ENCODE measurements at places on chromosomes 6 and 20.
A peak's percentile ranks its signal among the peaks of the same experiment; 100 is the strongest.

DNA sequence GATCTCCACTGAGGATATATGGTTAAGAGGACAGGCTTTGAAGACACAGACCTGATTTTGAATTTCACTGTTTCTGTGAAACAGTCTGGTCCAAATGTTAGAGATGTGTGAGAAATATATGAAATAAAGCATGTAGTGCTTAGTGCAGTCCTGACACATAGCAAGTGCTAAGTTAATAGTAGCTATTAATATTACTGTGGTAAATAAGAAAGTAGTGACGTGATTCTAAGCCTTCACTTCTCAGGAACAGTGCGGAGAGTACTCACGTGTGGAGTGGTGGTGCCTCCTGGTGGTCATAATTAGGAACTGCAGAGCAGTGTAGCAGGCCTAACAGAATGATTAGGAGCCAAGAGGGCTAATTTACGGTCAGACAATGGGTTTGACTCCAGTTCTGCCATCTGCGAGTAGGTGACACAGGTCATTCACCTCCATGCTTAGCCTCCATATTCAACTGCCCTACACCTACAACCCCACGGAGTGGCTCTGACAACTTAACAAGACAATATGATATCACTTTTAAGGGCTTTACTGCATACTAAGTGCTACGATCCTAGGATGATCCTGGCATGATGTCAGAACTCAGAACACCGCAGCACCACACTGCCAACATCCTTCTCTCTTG lies 106.2 kb downstream of the JPH2 start:
- DNase-seq = peak; percentile 65

GRCh38 chr6:20704325-20705025 lies 170.2 kb downstream of the CDKAL1 start:
- no peak for DNase-seq

GRCh38 chr6:72464246-72464645 lies 157.6 kb upstream of the KCNQ5 start:
- DNase-seq = no peak

- DNase-seq = no peak
Observed at GRCh38 chr20:8777911-8778310, 291.0 kb upstream of the PLCB4 start.

DNA sequence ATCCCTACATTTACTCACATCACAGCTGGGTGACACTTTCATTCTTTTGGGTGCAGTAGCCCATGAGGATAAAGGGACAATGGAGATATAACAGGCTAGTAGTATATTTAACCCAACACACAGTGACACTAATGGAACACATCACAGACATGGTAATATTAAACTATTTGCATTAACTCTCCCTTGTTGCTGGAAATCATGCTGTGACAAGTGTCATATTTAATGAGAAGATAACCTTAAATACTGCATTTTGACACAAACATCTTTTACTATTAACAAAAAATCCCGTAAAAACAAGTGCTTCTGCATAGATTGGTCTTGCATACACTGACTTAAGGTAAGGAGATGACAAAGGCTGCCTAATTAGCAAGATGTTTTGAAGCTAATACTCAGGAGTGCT lies 45.5 kb downstream of the CNR1 start:
- no peak for DNase-seq

DNA sequence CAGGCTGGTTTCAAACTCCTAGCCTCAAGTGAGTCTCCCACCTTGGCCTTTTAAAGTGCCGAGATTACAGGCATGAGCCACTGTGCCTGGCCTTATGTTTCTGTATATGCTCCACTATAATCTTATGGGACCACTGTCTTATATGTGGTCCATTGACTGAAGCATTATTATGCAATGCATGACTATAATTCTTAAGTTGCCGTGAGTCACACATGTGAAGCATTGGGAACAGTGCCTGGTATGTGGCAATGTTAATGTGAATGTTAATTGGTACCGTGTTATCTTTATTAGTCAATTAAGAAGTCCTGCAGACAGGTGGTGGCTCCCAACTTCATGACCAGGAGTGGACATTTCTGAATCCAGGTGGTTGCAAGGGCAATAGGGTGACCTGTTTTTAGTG lies 14.7 kb upstream of the ASXL1 start:
- no peak for DNase-seq

GRCh38 chr20:49446808-49447207 lies 35.7 kb downstream of the KCNB1 start:
- no peak for DNase-seq

DNA sequence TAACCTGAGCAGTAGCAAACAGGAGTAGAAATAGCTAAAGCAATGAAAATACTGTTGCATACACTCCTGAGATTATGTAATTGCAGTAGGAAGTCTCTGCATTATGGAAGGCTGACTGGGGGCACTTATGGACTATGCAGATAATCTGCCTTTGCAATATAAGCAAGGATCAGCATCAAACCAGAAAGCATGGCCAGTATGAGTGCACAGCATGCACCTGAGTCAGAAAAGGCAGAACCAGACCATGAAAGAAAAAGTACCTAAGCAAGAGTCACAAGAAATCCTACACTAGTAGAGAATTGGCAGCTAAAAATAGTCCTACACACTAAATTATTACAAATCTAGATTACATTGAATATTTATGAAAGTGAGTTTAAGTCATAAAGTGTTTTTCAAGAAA lies 164.3 kb downstream of the KIF6 start:
- DNase-seq = no peak

- no peak for DNase-seq
Observed at GRCh38 chr20:34180460-34181120, 60.6 kb upstream of the ASIP start.

DNA sequence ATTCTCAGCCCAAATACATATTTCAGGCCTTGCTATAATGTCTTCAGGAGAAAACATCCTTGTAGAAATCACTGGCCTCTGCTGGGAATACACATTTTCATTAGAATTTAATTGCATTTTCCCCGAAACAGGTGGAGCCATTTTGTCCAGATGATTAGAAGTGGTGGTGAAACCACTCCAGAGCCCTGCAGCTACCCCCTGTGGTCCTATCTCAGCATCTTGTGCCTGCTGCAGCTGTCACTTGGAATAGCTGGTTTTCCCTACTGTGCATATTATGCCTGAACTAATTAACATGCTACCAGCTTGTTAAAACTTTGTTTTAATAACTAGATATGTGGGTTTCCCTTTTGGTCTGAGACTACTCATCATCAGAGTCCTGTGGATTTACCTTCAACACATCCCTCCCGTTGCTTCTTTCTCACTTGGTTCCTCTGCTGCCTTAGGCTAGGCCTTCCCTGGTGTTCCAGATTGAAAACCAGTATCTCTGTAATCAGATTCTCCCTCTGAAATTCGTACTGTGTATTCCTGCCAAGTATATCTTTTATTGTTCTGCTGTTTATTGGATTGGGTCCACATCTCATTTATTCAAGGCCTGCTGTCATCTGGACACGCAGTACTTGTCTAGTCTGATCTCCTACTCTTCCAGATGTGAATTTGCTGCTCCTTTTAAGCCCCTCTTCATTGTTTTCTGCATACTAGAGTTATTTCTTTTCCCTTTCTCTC lies 15.2 kb downstream of the DNAH8 start:
- DNase-seq = no peak

DNA sequence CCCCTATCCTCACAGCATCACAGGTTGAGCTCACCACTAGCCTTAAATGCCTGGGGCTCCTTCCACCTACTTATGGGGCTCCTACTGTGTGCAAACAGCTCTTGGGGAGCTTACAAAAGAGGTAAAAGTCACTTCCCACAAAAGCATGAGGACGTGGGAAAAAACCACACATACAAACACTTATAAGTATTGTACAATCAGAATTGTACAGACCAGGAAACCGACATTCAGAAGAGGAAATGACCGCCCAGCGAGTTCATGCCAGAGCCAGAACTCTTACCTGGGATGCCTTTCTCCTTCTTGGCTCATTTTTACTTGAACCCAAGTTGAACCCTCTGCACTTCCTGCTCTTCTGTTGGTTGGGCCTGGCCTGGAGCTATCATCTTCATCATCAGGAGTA lies 6.3 kb upstream of the PPP1R16B start:
- DNase-seq = no peak

- no peak for DNase-seq
Observed at GRCh38 chr6:129731428-129731827, 21.5 kb upstream of the ARHGAP18 start.

GRCh38 chr6:36833182-36833789 lies 6.0 kb downstream of the CPNE5 start:
- DNase-seq = no peak

GRCh38 chr6:314377-314776 lies 22.1 kb downstream of the DUSP22 start:
- no peak for DNase-seq

- DNase-seq = no peak
Observed at GRCh38 chr20:49935746-49936152, 448 bp upstream of the RNF114 start.

GRCh38 chr6:136535017-136535765 lies 15.0 kb downstream of the MAP7 start:
- no peak for DNase-seq

DNA sequence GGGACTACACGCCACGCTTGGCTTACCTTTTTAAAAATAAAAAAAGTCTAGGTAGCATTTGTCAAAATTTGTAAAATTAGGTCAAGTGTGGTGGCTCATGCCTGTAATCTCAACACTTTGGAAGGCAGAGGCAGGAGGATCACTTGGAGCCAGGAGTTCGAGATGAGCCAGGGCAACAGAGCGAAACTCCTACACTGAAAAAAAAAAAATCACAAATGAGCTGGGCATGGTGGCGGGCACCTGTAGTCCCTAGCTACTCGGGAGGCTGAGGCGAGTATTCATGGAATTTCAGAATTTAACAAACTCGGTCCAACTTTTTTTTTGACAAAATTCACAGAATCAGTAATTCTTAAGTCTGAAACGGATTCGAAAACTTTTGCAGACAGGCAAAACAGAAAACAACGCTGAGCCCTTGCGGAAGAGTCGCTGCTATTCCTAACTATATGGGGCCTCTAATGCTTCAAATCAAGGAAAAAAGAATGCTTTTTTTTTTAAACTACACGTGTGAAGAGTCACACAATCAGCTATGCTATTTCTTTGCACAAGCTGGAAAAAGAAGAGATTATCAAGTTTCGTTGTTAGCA lies 62.9 kb downstream of the GTF2H5 start:
- DNase-seq = no peak

- no peak for DNase-seq
Observed at GRCh38 chr20:15599961-15600360, 973.3 kb downstream of the KIF16B start.

- no peak for DNase-seq
Observed at GRCh38 chr6:137878486-137879285, 11.6 kb downstream of the TNFAIP3 start.

GRCh38 chr6:87364602-87365252 lies 20.1 kb downstream of the C6orf163 start:
- DNase-seq = no peak

DNA sequence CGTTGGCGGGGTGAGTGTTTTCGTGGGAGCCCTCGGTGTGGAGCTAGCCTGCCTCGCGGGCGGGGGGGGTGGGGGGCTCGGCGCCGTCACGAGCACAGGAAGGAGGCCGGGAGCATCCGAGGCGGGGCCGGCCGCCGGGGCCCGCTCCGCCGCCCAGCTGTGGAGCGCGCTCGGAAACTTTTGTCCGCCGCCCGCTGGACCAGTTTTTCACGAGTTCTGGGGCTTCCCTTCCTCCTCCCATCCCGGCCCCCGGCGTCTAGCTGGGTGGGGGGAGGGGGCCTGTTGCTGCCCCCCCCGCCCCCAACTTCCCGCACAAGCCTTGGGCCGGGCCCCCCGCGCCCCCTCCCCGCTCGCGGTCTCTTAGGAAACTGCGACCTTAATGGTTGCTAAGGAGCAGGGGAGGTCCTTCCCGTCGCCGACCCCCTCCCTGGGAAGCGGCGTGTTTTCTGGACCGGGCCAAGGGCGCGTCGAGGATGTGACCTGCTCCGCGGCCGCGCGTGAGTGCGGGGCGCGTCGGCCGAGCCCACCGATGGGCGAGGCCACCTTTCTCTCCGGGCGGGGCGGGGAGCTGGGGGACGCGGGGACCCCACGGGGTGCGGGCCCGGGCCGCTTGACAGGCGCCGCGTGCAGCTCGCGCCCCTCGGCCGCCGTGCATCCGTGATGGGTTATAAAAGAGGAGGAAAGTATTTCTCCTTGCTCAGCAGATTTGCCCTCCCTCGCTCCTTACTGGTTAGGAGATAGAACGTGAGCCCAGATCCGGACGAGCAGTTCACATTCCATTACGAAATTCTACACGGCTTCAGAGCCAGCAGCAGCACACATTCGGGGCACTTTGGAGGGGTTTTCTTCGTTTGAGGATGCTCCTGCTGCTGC lies 1.4 kb downstream of the RREB1 start:
- DNase-seq = peak; percentile 19

- DNase-seq = no peak
Observed at GRCh38 chr20:8518878-8519277, 386.8 kb downstream of the PLCB1 start.

GRCh38 chr6:32960563-32960962 lies 7.7 kb upstream of the HLA-DMA start:
- no peak for DNase-seq

DNA sequence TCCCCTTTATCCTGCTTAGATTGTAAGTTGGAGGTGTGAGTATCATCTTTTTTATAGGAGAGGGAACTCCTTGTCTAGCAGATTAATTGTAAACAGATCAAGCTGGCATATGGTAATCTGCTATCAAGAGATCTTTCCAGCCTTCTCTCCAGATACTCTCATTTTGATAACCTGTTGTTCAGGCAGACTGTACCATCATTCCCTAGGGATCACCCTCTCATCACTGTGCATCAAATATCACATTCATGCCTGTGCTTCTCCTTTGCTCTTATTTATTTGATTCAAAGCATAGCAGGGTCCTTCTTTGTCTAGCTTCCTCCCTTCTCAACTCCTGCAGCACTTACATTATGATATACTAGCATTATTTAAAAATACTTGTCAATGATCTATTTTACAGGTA lies 73.8 kb downstream of the LRRC1 start:
- no peak for DNase-seq

All from activated T-cell treated with anti-CD3 and anti-CD28 coated beads for 1 hour (primary cell).